ENCODE measurements at places on chromosomes 3 and 15.

GRCh38 chr3:157420606-157421130, 16.0 kb upstream of the PTX3 start:
- DNase-seq: no peak

GRCh38 chr3:149609595-149609994, 48.2 kb downstream of the WWTR1 start:
- no peak for DNase-seq

DNA sequence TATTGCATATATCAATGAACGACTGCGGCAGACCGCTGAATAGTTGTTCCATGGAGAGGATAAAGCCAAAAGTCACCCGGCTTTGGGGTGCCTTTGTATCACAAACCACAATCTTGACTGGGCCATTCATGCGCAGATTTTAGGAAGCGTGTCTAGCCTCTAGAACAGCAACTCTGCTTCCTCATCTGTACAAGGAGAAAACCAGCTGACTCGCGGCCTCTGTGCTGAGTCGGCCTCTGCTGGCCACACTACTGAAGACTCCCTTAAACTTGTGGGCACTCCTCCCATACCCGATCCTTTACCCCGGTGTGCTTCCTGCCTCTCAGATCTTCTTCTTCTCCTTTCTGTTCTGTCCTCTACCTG, 872 bp downstream of the DLEC1 start:
- peak; percentile 55 for DNase-seq

GRCh38 chr15:95368191-95368590, 962.3 kb upstream of the NR2F2 start:
- DNase-seq: no peak

DNA sequence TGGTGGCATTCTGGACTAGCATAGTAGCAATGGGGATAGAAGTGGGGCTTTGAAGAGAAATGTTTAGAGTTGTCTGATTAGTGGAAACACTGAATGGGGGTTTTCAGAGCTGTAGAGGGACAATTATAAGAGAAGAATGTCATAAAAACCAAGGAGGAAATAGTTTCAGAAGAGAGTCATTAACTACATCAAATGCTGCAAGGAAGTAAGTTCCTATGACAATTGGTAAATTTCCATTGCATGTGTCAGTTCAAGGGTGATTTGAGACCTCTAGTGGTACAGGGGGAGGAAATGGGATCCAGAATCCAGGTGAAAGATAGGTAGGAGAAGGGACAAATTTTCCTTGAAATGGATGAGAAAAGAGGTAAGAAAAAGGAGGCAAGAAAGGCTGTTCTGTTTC, 68.3 kb upstream of the TBC1D5 start:
- DNase-seq: peak; percentile 72

GRCh38 chr3:42872718-42873117, 3.0 kb downstream of the CYP8B1 start:
- no peak for DNase-seq

GRCh38 chr3:13067778-13068177, 5.5 kb downstream of the IQSEC1 start:
- no peak for DNase-seq

GRCh38 chr3:112090887-112091586, 4.8 kb downstream of the C3orf52 start:
- no peak for DNase-seq

DNA sequence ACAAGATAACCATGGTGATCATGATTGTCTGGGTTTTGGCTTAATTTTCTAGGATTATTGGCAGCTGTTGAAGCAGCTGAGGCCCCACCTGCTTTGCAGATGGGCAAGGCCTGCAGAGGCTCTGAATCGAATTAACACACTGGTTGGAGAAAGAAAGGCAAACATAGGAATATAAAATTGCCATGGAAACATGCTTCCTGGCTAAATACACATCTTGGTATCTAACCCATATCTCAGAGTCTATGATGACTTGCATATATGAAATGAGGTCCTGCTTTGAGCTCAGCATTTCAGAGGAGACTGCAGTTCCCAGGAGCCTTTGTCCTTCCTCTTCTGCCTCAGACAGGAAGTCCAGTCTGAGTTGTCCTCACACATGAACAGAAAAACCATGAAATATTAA, 24.3 kb upstream of the SV2B start:
- DNase-seq: no peak

- no peak for DNase-seq
Measured at GRCh38 chr3:100538339-100538706, 45.9 kb downstream of the TMEM45A start.

Measured in AG08395 (cell line).